Upper lobe of right lung (tissue), 1 donor: ENCODE measurements at places on chromosomes 1 and 21. TPM values are rescaled to one million over a fixed set of nuclear protein-coding genes. Genes with fewer than 3 reads are reported as not detected.

Gene CLCC1
- 35.1 TPM for total RNA-seq

Gene BMP8B
- 2.7 TPM for total RNA-seq

Gene IL22RA1
- 0.87 TPM for total RNA-seq

Gene THEM5
- not detected for total RNA-seq

Gene CHRNB2
- not detected for total RNA-seq

Gene MAP3K7CL
- 7.6 TPM for total RNA-seq

Gene FGR
- total RNA-seq: 149 TPM

Gene FCRLB
- 2.0 TPM for total RNA-seq

Gene GBP7
- total RNA-seq: 0.32 TPM

Gene CELA2B
- total RNA-seq: not detected

Gene DTL
- total RNA-seq: 1.7 TPM

Gene CR1L
- not detected for total RNA-seq

Gene POTED
- not detected for total RNA-seq

Gene AVPR1B
- not detected for total RNA-seq

Gene NBPF10
- total RNA-seq: 3.8 TPM
